ENCODE measurements at places on chromosomes 6 and 20.
A peak's percentile ranks its signal among the peaks of the same experiment; 100 is the strongest.

GRCh38 chr6:100879317-100879716, 1.8 kb downstream of the ASCC3 start:
- DNase-seq: no peak

DNA sequence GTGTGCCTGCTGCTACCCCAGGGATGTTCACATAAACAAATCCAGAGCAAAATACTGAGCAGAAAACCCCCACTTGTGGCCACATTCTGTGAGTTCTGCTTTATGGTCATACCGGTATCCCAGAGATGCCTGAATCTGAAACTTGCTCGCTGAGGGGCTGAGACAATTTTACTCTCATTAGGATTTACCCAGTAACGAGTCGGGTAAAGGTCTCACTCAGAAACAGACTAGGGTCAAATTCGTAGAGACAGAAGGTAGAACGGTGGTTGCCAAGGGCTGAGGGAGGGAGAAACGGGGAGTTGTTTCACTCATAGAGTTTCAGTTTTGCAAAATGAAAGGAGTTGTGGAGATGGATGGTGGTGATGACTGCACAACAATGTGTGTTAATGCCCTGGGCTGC, 45.4 kb upstream of the NKX2-2 start:
- no peak for DNase-seq

DNA sequence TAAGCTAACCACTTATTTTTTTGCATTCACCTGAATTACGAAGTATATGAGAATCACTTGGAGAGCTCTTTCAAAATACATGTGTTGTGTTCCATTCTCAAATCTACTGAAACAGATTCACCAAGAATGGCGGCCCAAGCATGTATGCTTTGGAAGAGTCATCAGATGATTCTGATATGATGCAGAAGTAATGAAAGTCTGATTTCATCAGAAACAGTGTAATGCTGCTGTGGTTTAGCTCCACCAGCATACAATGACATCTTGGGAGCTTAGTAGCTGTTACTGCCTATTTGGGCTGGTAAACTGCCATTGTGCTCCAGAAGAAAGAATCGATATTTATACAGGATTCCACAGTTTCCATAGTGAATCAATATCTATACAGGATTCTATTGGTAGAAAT, 52.9 kb downstream of the UBR2 start:
- DNase-seq: peak; percentile 46

GRCh38 chr6:137866200-137866913, 702 bp upstream of the TNFAIP3 start:
- DNase-seq: peak; percentile 82

- DNase-seq: peak; percentile 90
Observed at GRCh38 chr6:41536795-41537758, 9.1 kb upstream of the FOXP4 start.

DNA sequence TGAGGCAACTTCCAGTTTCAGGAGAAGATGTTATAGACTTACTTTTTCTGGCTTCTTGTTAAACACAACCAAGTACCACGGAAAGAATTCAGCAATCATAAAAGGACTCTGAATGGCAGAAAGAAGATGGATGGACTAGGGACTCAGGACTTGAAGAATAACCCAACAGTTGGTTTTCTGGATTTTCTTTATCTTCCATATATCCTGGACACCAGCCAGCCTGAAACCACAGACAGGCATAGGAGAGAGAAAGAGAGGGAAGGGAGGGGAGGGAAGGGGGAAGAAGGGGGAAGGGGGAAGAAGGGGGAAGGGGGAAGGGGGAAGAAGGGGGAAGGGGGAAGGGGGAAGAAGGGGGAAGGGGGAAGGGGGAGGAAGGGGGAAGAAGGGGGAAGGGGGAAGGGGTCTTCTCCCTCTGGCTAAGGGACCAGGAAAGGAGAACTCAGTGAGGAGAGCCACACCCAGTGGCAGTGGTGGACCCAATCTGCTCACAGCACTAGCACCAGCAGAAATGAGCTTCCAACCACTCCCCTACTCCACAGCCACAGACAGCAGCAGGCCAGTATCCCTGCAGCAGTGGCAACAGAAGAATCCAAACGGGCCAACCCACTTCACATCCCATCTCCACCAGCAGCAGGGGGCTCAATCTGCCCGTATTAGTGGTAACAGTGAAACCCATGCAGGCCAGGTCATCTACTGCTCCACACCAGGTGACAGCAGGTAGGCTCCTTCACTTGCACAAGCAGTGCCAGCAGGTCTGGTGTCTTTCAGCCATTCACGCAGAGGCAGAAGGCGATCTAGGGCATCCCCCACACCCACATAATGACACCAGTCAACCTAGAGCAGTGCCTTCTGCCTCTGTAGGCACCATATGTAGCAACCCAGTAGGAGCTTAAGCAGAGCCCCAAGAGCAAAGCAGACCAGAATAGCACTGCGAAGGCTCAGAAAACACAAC, 78.6 kb downstream of the TRMT6 start:
- DNase-seq: peak; percentile 55

- no peak for DNase-seq
Observed at GRCh38 chr6:32416036-32416435, 9.1 kb upstream of the BTNL2 start.

- DNase-seq: no peak
Observed at GRCh38 chr20:17885076-17885475, 83.5 kb downstream of the SNX5 start.

- no peak for DNase-seq
Observed at GRCh38 chr6:34540222-34540621, 15.9 kb downstream of the SPDEF start.

GRCh38 chr6:3759646-3760232, 8.2 kb upstream of the PXDC1 start:
- no peak for DNase-seq

DNA sequence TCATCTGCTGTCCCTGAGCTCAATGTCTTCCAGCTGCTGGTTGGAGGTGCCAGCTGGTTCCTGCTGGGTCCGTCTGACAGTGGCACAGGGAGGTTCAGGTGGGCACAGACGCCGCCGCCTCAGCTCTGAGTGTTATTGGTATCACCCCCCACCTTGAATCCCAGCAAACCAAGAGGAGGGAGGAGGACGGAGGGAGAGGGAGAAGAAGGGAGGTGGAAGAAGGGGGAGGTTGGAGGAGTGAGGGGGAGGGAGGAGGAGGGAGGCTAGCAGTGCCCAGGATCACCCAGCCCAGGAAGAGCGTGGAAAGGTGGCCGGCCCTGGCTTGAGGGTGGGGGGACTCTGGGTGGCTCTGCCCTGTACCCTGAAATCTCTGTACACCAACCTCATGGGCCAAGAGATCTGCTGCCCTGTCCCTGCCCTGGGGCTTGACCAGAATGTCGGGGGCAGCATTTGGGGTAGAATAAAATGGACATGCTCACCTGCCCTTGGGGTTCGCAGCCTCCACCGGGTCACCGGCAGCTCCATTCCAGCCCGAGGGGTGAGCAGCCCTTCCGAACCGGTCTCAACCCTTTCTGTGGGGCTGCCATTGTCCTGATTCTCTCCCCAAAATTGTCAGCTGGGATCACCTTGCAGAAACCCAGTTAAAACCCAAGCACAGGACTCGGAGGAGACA, 17.1 kb downstream of the NTSR1 start:
- no peak for DNase-seq

- no peak for DNase-seq
Observed at GRCh38 chr6:149323925-149324324, 6.4 kb downstream of the TAB2 start.

GRCh38 chr6:19697744-19698290, 139.4 kb upstream of the ID4 start:
- DNase-seq: no peak

GRCh38 chr6:6284221-6284966, 36.1 kb downstream of the F13A1 start:
- DNase-seq: no peak

- peak; percentile 67 for DNase-seq
Observed at GRCh38 chr20:25310268-25310920, 62.5 kb downstream of the PYGB start.

GRCh38 chr6:26394289-26394688, 7.8 kb upstream of the BTN3A1 start:
- DNase-seq: no peak

- no peak for DNase-seq
Observed at GRCh38 chr20:57795977-57796560, 86.3 kb upstream of the PMEPA1 start.

DNA sequence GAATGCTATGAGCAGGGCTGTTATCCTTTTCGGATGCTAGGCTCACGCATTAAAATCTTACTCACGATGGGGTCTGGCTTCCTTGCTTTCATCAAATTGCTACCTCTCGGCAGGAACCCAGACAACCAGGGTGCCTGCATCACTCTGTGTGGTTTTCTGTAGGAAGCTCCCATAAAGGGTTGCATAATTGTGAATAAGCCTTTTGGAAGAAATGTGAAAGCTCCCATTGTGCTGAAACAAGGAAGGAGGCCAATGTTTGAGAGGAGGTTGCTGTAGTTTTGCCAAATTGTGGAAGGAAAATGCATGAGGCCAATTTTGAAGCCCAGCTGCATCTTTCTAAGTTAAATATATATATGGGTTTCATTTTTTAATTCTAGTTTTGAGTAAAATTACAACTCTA, 615.5 kb downstream of the C6orf118 start:
- DNase-seq: peak; percentile 48

DNA sequence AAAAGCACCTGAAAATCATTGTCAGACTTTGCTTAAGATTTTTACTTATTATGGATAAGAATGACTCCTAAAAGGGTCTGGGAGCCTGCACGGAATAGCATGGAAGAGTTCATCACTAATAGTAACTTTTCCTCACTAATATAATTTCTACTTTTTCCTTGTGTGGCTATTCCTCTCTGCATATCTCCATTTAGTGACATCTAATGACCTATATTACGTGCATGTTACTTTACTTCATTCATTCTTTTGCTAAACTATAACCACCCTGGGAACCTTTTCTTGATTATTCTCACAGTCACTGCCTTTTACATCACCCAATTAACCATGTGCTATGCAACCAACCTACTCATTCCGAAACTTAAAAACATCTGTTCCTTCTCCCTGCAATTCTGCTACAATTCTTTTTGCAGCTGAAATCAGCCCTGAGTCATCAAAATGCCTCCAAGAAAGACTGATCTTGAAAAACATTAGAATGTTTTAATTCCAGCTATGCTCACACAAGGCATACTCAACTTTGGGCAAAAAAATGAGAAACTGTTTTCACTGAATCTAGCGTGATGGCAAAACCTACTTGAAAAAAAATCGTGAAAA, 313.3 kb downstream of the RNGTT start:
- no peak for DNase-seq

- no peak for DNase-seq
Observed at GRCh38 chr6:36610041-36610955, 16.1 kb downstream of the SRSF3 start.

- no peak for DNase-seq
Observed at GRCh38 chr6:162934844-162935243, 207.1 kb downstream of the PACRG start.

- DNase-seq: no peak
Observed at GRCh38 chr6:170485159-170485558, 67.9 kb downstream of the PSMB1 start.

GRCh38 chr20:12173347-12174012, 255.8 kb downstream of the BTBD3 start:
- DNase-seq: peak; percentile 78

DNA sequence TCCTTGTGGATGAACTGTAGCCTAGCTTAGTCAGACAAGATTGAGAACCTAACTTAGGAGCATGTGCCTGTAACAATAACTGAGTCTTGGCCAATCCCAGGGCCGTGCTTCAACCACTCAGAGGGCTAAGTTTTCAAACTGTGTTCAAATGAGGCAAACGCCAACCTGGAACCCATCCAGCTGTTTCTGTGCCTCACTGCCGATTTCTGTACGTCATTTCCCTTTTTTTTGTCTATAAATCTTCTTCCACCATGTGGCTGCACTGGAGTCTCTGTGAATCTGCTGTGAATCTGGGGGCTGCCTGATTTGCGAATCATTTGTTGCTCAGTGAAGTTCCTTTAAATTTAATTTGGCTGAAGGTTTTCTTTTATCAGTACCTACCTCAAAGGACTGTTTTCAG, 115.0 kb upstream of the CHD6 start:
- no peak for DNase-seq

DNA sequence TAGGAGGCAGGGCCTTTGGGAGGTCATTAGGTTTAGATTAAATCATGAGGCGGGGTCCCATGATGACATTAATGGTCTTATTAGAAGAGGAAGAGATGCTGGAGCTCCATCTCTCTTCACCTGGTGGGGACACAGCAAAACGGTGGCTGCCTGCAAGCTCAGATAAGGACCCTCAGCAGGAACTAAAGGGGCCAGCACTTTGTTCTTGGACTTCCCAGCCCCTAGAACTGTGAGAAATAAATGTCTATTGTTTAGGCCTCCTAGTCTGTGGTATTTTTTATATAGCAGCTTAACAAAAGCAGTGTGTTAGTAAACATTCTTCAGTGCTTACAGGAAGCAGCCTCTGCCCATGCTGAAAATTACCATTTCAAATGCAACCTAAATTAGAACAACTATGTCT, 157.6 kb downstream of the FOXA2 start:
- DNase-seq: no peak

- no peak for DNase-seq
Observed at GRCh38 chr6:11331111-11331510, 98.6 kb upstream of the NEDD9 start.

- peak; percentile 84 for DNase-seq
Observed at GRCh38 chr20:63978319-63979228, 868 bp downstream of the SAMD10 start.

Data from NCI-H146 (cell line).